ENCODE measurements at places on chromosomes 1 and 21.

DNA sequence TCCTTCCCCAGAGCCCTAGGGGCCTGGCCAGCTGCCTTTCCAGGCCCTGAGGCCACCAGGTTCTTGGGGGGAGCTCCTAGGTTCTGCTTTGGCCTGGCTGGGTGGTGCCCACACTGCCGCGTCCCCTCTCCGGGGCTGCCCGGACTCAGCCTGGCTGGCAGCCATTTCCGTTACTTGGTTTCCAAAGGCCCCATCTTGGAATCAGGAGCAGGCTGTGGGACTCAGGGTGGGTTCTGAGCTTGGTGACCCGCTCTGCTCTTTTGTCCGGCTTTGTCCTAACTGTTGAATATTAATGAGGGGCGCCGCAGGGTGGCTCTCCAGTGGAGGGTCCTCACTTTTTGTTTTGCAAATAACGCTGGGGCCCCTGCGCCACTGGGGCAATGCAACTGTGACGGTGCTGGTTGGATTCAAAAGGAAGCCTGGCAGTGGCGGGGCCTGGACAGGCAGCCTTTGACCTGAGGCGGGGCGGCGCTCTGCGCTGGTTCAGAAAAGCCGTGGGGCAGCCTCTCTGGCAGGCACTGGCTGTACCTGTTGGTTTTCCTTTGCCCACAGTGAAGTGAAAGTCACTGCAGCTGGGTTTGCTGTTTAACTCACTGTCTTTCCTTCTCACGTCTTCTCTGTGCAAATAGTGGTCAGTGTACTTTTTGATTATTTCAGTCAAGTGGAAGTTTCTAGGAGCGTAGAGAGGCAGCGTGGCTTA, 20.2 kb downstream of the SKI start:
- no peak for DNase-seq

GRCh38 chr1:144551543-144552424, 40.9 kb upstream of the PPIAL4F start:
- peak; percentile 93 for DNase-seq

DNA sequence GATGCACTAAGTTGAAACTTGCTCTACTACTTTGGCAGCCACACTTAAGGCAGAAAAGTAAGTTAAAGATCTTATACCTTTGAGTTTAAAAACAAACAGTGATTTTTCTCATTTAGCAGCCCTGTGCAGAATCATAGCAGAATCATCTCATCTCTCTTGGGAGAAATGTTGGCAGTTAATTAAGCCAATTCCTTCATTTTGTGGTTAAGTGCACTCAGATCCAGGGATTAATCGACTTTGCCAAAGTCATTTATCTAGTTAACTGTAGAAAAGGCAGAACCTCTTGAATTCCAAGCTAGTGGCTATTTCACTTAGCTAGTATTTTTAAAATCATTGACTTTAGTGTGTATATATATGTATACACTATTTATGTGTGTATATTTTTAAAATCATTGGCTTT, 125.0 kb downstream of the GPR52 start:
- no peak for DNase-seq

- DNase-seq = no peak
Measured at GRCh38 chr1:222757646-222758268, 20.8 kb downstream of the FAM177B start.

GRCh38 chr21:46325073-46325912, 1.3 kb downstream of the PCNT start:
- DNase-seq = peak; percentile 27

- peak; percentile 89 for DNase-seq
Measured at GRCh38 chr1:181081395-181081794, 7.1 kb upstream of the IER5 start.

DNA sequence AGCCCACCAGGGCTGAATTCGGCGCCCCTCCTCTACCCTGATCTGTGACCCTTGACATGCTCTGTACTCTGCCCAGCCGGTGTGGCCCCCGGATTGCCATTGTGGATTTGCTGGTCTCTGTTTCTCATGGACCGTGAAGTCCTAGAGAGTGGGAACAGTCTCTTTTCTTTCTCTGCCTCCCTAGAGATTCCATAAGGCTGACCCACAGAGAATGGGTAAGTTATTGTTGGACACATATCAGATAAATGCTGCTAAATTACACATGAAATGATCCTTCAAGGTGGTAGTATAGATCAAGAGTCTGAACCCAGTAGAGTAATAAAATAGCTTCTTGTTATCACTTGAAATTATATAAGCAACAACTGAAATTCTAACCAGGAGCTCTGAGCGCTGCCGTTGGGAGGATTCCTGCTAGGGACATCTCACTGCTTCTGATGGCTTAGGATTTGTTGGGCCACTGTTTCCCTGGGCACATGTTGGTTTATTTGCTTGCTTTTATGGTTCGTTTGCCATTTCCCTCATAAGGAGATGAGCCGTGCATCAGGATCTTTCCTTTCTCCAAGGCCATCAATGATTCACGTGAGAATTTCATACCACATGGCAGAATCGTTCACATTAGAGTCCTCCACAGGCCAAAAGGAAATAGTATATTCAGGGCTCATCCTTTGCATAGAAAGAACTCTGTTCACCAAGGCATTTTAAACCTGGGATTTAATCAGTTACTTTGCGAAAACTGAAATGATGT, 111.9 kb downstream of the ZBTB18 start:
- no peak for DNase-seq

DNA sequence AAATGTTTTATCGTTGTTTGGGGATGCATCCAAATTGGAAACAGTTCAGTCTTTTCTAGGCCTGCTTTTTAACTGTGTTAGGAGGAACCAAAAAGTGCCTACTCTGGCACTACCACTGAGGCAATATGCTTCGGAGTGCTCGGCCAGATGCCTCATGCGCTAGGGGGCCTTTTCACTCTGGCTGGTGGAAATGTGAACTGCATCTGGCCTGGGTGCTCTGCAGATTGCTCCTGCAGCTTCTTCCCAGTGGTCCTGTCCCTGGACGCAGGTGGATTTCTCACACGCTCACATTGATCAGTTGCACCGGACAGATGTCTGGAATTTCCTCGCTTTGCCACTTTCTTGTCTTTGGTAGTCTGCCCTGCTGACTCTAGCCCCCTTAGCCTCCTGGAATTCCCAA, 330.2 kb upstream of the FMN2 start:
- no peak for DNase-seq

GRCh38 chr1:235972311-235972689, 92.6 kb downstream of the NID1 start:
- no peak for DNase-seq

DNA sequence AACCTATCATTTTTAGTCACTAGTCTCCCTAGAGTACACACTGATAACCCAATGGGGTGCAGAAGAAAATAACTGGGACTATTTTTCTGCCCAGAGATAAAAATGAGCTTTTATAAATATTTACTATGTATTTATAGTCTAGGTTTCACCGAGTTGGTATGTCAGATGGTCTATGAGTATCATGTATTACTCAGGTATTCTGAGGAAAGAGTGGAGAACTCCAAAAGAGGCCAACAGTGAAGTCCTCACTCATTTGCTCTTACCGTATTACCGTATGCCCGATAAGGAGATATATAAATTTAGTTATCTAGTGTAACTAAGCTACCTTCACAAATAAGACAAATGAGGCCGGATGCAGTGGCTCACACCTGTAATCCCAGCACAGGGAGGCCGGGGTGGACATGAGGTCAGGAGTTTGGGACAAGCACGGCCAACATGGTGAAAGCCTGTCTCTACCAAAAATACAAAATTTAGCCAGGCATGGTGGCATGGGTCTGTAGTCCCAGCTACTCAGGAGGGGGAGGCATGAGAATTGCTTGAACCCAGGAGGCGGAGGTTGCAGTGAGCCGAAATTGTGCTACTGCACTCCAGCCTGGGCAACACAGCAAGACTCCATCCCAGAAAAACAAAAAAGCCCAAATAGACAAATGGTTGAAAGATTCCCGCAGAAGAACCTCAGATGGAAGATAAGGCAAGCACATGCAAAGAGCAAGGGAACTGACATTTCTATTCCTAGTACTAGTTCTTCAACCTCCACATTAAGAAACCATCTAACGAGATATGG, 15.6 kb downstream of the CSDE1 start:
- no peak for DNase-seq

DNA sequence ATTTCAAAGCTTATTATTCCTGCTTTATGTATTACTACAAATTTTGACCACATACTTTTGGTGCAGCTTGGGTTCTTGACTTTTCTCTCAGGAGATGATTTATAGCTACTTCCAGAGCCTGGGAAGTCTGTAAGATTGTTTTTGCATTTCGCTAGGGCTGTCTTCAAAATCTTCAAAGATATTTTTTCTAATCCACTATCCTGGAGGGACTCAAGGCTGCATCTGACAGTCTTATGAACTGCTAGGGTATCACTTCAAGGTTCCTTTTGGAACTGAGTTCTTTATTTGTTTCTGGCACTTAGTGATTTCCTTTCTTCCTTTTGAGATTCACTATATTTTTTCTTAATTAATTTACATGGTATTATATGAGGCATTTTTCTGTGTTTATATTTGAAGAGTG, 90.0 kb upstream of the LYPLAL1 start:
- DNase-seq = no peak

- no peak for DNase-seq
Measured at GRCh38 chr1:230913496-230913895, 45.2 kb upstream of the C1orf198 start.

DNA sequence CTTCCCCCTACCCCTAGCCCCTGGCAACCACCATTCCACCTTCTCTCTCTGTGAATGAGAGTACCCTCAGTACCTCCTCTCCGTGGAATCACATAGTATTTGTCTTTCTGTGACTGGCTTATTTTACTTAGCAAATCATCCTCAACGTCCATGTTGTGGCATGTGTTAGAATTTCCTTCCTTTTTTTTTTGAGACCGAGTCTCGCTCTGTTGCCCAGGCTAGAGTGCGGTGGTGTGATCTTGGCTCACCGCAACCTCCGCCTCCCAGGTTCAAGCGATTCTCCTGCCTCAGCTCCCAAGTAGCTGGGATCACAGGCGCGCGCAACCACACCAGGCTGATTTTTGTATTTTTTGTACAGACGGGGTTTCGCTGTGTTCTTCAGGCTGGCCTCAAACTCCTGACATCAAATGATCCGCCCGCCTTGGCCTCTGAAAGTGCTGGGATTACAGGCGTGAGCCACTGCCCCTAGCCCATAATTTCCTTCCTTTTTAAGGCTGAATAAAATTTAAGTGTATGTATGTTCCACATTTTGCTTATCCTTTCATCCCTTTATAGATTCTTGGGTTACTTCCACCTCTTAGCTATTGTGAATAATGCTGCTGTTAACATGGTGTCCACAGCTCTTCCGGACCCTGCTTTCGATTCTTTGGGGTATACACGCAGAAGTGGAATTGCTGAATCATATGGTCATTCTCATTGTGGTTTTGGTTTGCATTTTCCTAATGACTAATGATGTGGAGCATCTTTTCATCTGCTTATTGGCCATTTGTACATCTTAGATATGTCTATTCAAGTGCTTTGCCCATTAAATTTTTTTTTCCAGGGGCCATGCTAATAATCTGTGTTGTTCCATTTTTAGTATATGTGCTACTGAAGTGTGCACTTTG, 32.3 kb downstream of the ERRFI1 start:
- no peak for DNase-seq

- no peak for DNase-seq
Measured at GRCh38 chr1:101257500-101258325, 20.9 kb downstream of the S1PR1 start.

DNA sequence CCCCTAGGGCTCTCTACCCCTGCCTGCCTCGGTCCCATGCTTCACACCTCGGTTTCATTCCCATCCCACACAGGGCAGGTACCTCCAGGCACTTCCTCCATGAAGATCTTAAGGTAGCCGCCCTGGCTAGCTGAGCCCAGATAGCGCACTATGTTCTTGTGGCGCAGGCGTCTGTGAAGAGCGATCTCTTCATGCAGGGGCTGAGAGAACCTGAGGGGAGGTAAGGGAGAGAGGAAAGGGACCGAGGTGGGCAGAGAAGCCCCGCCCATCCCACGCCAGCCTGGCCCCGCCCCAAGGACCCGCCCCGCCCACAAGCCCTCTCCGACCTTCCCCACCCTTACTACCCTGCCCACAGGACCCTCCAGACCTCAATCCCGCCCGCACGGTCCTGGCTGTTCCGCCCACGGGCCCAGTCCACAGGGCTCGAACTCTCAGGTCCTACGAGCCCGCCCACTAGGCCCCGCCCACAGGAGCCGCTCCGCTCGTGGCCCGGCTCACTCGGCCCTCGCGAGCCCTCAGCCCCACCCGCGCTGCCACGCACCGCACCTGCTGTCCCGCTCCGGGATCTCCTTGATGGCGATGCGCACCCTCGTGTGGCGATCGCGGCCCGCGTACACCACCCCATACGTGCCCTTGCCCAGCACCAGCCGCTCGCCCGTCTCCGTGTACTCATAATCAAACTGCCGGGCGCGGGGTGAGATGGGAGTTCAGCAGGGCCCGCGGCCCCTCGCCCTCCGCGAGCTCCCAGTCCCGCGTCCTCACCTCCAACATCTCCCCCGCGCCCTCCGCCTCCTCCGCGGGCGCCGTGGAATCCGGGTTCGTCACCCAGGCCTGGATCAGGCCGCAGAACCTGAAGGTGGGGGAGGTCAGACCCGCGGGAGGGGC, 6.4 kb downstream of the MAP3K6 start:
- no peak for DNase-seq

GRCh38 chr1:115676498-115677181, 34.9 kb downstream of the VANGL1 start:
- DNase-seq = peak; percentile 87

GRCh38 chr1:217311766-217312165, 319.1 kb downstream of the GPATCH2 start:
- DNase-seq = no peak

DNA sequence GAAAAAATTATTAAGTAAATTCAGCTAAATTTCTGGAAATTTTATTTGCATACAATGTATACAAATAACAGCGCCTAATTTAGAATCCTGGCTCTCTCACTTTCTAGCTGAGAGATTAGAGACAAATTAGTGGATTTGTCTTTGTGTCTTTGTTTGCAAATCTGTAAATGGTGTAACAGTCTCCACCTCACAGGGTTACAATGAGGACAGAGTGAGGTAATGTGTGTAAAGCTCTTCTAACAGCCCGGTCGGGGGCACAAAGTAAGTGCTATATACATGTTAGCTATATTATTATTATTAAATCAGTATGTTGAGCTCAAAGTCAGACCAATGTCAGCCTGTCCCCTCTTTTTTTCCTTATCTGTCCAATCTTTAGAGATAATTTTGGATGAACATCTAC, 5.0 kb upstream of the ADAMTSL4 start:
- DNase-seq = no peak

- DNase-seq = no peak
Measured at GRCh38 chr1:219810451-219810850, 117.9 kb downstream of the SLC30A10 start.

GRCh38 chr1:224742349-224742748, 126.2 kb downstream of the CNIH3 start:
- no peak for DNase-seq
